ENCODE measurements at places on chromosomes 7 and 10.

DNA sequence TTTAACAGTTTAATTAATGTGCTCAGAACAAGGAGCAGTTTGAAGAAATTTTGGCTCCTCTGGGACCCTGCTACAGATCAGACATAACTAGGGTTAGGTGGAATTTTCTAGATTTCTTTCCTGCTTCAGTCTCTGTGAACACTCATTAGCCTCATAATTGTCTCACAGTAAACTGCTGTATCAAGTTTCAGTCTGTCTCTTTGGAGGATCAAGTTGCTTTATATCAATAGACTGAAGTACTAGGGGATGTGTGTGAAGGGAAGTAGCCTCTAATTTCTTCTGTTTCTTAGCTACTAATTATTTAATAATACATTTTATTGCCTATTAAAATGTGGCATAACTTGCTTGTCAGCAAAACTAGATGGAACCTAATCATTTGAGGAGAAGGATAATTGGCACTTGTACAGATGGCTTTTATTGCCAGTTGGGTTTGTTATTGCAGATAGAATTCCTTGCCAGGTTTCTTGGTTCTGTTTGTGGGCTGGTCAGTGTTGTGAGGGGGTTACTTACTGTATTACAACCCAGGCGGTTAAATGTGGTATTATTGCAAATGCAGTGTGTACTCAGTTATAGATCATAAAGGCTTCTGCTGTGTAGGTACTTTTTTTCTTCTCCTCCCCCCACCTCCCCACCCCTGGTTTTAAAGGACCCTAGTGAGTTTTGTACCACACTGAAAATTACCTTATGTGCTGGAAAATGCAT is 758.0 kb downstream of the AUTS2 start:
- no peak for DNase-seq

- DNase-seq, result no peak
These were observed 166.6 kb downstream of the THSD7A start for GRCh38 chr7:11665357-11665756.

GRCh38 chr7:34995757-34996156 is 41.5 kb downstream of the DPY19L1 start:
- DNase-seq, result no peak

- no peak for DNase-seq
These were observed 25.2 kb downstream of the ZNF775 start for GRCh38 chr7:150404172-150404804.

- DNase-seq, result no peak
These were observed 505.8 kb upstream of the GHITM start for GRCh38 chr10:83633547-83633946.

GRCh38 chr10:89388806-89389205 is 3.6 kb upstream of the IFIT1 start:
- no peak for DNase-seq

Data from retinal pigment epithelial cell (primary cell).